NCI-H187 (cell line): ENCODE measurements at places on chromosomes 16 and 17.

DNA sequence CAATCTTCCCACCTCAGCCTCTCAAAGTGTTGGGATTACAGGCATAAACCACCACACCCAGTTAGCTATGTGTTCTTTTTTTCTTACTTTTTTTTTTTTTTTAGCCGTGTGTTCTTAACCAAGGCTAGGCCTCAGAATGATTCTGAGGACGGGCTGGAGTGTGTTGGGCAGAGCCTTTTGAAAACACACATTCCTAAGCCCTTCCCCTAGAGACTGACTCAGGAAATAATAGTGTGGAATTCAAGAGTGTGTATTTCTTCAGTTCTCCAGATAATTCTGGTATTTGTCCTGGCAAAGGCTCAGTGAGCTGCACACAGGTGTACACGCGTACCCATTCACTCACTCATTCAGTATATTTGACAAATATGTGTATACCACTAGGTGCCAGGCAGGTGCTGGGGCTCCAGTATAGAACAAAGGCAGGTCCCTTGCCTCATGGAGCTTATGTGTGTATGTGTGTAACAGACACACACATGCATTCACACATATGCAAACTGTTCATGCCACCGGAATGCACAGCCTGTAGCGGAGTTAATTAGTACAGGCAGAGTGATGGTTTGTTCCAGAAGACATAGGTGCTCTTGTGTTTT is 19.4 kb upstream of the NFATC3 start:
- DNase-seq: no peak

DNA sequence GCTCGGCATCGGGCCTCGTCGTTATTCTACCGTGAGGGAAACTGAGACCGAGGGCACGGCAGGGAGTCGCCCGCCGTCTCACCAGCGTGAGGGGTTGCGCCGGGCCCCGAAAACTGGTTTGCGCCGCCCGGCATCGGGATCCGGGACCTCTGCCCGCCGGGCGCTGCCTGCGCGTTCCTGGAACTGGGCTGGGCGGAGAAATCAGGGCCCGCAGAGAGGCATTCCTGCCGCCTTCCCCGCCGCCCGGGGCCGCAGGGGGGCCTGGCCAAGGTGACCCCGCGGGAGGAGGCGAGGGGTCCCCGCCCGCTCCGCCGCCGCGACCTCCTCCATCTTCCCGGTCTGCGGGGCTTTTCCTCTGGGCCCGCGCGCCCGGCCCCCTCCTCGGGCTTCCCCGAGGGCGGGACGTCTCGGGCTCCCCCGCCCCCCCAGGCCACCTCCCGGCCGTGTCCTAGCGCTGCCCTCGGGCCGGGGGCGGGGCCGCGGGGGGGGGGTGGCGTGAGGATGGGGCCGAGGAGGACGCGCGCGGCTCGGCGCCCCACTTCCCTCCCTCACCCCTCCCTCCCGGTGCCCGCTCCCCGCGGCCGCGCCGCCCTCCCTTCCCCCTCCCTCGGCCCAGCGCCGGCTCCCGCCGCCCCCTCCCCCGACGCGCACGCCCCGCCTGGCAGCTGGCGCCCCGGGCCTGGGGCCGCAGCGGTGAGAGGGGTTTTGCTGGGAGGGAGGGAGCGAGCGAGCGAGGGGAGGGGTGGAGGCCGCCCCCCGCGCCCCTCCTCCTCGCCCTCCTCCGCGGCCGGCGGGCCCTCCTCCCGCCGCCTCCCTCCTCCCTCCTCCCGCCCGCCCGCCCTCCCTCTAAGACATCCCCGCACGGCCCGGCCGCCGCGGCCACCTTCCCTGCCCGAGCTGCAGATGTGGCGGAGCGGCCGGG is at the start of gene GLIS2:
TSS of gene GLIS2 (plus strand) at position 882 of the 922 bp plus-strand sequence. CDS start 16,214 bp downstream, outside the sequence.
- peak; percentile 24 for DNase-seq

DNA sequence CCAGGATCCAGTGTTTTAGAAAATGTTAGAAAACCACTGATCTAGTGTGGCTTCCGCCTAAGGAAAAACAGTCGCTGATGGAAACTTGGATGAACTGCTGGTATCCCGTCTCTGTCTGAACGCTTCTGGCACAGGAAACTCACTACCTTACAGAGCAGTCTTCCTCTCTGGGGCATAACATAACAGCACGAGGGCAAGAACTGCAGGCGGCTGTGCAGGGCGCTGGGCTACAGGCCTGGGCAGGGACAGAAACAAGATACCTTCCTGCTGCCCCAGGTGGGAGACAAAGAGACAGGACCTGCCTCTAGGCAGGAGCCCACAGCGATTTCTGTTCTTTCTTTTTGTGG is 10.5 kb downstream of the MXRA7 start:
- DNase-seq: no peak

- peak; percentile 29 for DNase-seq
Measured at GRCh38 chr16:88706229-88706964, at the start of the genes CTU2 and RNF166. Gene CTU2, plus strand, starts transcription at chr16:88706503. Its CDS starts 28 bp downstream, at chr16:88706531. Gene RNF166, minus strand, starts transcription at chr16:88706408. Its CDS starts 83 bp downstream, at chr16:88706325.

- peak; percentile 34 for DNase-seq
Measured at GRCh38 chr17:5585836-5586521, 1.7 kb upstream of the NLRP1 start.

- DNase-seq: no peak
Measured at GRCh38 chr16:23950898-23951297, 115.1 kb downstream of the PRKCB start.

- DNase-seq: no peak
Measured at GRCh38 chr17:38428112-38428642, at the start of gene ARHGAP23. Gene ARHGAP23, plus strand, starts transcription at chr17:38428464. Its CDS starts 22 bp downstream, at chr17:38428486.

DNA sequence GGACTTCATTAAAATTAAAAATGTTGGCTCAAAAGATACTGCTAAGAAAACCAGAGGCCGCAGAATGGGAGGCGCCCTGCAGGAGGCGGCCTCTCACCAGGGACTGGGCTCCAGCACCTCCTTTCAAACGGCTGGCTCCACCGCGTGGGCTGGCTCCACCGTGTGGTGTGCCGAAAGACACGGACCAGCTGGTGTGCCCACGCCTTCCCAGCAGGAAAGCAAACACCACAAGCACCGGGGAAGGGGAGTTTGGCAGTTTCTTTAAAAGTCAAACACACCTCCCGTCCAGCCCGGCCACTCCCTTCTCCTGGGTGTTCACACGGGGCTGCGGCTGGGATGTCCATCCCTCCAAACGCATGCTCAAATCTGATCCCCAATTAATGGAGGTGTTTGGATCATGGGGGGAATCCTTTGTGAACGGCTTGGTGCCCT is 13.9 kb downstream of the HAGH start:
- DNase-seq: peak; percentile 56

- DNase-seq: no peak
Measured at GRCh38 chr17:32720671-32721070, 156.3 kb downstream of the MYO1D start.

GRCh38 chr17:57485566-57485865 is 229.2 kb downstream of the MSI2 start:
- DNase-seq: no peak

GRCh38 chr17:20721171-20721570 is 141.6 kb downstream of the CDRT15L2 start:
- DNase-seq: no peak

GRCh38 chr17:46785696-46786095 is 32.8 kb downstream of the WNT3 start:
- no peak for DNase-seq

DNA sequence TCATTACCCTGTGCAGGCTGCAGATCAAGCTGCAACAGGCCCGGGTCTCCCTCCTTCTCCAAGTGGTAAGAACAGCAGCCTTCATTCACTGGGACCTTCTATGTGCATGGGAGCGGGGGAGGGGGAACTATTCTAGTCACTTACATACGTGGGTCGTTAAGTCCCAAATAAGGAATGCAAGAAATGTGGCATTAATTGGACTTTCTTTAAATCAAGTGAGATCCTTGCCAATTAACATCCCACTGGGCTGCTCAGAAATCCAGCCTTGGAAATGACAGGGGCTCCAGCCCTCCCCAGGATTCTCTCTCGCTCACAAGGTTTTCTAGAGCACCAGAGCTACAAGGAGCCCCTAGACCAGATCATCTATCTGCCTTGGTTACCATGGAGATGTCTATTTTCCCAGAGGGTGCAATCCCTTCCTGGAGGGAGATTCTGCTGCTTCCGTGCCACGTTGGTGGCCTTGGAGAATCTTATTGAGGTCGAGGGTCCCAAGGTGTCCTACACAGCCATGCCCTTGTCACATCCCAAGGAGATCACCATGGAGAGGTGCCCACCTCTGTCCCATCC is 5.2 kb upstream of the EIF1 start:
- no peak for DNase-seq

DNA sequence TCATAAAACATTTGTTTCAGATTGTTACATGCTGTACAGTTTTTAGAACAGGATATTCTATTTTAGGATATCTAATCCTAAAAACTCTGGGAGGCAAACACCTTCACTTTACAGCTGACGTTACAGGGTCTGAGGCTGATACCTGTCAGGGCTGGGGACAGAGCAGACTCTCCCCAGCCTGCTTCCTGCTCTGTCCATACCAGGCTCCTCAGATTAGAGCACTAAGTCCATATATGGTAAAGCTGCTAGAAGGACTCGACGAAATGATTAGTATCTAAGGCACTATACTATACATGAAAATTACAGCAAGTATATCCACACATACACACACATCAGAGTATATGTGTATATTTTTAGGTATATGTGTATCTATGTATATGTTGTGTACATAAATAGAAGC is 125.2 kb downstream of the ZFHX3 start:
- no peak for DNase-seq

DNA sequence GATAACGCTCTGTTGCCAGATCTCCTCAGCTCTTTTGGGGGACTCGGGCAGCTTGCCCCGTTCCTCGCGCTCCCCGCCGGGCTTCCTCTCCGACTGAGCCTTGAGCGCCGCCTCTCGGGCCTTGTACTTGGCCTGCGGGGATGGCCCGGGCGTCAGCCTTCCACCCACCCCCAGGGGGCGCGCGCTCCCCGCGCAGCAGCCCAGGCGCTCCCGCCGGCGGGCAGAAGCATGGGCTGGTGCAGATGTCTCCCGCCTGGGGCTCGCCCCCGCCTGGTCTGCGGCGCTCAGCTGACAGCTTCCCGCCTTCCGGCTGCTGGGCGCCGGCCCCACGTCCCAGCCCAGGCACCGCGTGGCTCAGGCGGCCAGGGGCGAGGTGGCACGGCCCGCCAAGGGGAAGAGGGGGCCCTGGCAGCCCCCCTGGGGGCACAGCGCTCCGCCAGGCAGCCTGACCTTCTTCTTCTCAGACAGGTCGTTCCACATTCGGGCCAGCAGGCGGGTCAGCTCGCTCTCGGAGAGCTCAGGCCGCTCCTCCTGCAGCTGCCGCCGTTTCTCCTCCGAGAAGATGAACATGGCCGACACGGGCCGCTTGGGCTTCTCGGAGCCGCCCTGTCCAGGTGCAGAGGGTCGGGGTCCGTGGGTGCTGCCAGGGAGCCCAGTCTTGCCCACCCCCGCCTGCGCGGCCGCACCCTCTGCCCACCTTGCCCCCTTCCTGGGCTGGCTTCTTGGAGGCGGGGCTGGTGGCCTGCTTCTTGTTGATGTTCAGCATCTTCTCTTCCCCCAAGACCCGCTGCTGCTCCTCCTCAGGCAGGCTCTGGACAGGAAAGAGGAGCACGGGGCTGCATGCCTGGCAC is 8.9 kb downstream of the UBTF start:
- peak; percentile 45 for DNase-seq

- no peak for DNase-seq
Measured at GRCh38 chr16:516301-516700, 11.2 kb upstream of the CAPN15 start.

GRCh38 chr16:84166796-84167695 is 19.8 kb downstream of the TAF1C start:
- DNase-seq: no peak

- no peak for DNase-seq
Measured at GRCh38 chr17:29571883-29572681, 3.6 kb downstream of the TP53I13 start.

DNA sequence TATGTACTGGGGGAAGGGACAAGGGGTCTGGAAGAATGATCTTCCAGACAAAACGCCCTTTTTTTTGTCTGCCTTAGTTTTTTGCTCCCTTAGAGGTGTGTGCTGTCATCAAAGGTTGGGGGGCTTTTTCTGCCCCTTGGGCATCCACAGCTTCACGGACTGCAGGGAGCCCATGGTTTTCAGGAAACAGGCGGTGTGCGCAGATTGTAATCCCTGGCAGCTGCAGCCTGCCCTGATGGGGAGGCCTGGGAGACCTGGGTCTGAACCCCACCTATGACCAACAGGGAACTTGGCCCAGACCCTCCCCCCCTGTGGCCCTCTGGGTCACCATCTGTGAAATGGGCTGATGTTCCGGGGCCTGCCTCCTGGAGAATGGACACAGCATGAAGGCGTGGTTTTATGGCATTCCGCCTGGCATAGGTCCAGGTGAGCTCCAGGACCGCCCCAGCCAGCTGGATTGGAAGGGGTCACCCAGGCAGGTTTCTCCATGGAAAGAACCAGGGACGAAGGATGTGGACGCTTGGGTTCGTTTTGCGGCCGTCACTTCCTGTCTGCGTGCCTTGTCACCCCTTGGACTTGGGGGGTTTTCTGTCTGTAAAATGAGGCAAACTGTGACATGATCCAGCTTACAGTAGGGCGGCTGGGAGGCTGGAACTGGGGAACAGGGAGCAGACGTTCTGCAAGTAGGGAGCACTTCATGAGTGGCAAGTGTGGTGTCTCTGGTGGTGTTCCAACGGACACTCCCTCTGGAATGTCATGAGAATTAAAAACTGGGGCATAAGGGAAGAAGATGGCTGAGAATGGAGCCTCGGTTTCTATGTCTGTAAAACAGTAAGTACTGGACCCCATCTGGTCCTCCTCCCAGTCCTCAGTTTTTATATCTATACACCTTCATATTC is 1.5 kb downstream of the CPNE2 start:
- no peak for DNase-seq

DNA sequence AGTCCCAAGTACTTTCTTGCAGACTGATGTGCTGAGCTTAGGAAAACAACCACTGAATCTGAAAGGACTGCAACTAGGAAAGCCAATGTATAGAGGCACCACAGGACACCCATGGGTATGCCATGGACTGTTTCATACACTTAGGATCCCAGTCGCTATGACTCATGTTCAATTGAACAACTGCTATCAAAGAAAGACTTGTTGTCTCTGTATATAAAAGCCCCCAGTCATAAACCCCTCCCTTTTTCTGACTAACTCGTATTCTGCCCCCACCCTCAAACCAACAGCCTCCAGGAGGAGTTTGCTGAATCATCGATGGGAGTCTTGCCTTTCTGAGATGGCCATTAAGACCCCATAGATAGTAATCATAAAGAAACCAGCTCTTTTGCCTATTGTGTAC is 205.4 kb downstream of the ANKFN1 start:
- DNase-seq: no peak

DNA sequence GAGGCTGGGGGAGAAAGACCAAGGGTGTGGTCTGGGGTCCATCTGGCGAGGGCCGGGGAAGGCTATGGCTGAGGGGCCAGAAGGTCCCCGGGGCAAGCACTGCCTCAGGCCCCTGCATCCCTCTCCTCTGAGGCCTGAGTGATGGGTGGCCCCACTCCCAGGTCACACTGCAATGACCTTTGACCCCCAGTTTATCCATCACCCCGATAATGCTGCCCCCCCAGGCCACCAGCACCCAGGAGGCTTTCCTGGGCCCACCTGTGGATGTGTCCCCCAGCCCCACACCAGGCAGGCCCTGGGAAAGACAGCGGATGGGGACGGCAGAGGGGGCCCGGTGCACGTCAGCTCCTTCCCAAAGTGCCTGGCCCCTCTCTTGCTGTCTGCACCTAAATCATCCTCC is 22.5 kb upstream of the CACNA1H start:
- no peak for DNase-seq
